ENCODE measurements at places on chromosomes 4 and X. TPM values are rescaled to one million over a fixed set of nuclear protein-coding genes. Genes with fewer than 3 reads are reported as not detected.
A peak's percentile ranks its signal among the peaks of the same experiment; 100 is the strongest.

The ADH1B gene
- total RNA-seq, result 306 TPM

- peak; percentile 25 for DNase-seq
Observed at GRCh38 chr4:108762559-108763225, at the start of gene ETNPPL. Gene ETNPPL, minus strand, starts transcription at chr4:108763053. Its CDS starts 155 bp downstream, at chr4:108762898.

DNA sequence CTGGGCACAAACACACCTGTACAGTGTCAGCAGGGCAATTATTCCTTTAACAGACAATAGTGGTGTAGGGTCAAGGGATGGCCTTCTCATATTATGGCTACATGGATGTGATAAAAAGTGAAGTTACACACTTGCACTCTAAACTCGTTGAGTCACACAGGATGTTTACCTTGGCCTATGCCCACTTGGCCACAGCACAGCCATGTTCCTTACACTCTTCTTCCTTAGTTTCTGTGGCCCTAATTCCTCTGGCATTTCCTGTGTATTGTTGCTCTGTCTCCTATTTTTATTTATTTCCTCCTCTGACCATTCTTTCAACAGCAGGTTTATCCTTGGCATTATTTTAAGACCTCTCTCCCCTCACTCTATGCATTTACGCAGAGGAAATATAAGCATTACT is 86.8 kb upstream of the NPFFR2 start:
- DNase-seq, result no peak

DNA sequence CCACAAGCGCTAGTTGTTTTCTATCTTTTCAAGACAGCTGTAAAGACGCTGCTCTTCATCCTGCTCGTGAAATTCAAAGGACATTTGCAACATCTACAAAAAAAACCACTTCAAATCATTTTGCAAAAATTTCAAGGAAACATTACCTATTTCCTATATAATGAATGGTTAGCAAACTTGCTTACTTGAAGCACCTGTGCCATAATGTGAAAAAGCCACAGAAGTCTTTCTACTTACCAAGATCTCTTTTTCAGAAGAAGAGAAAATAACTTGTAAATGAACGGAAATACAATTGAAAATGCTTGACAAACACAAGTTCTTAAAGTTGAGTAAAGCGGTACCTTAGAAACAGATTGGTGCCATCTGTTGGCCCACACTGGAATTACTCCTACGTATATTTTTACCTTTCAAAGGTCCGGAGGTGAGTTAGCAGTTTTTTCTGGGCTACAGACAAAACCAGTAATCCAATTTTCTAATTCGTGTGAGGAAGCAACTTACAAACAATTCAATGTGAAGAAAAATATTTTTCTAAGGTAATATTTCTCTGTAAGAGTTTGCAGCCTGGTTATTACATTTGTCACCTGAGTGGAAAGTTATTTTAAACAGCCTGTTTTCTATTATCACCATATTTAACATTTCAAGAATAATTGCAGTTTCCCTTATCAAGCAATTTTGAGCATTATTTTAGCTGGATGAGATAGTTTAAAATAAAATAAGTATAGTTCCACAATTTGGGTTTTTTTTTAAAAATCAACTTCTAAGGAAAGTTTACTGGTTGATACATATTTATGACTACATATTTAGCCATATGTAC is at the start of gene TLR6:
Gene TLR6, minus strand, starts transcription at position 294 of the 814 bp plus-strand sequence. CDS start 27,344 bp downstream, outside the sequence.
- DNase-seq, result peak; percentile 79

The DNAJB14 gene
- total RNA-seq, result 30.7 TPM

GRCh38 chrX:68332201-68332731 is 101.0 kb downstream of the OPHN1 start:
- DNase-seq, result no peak

DNA sequence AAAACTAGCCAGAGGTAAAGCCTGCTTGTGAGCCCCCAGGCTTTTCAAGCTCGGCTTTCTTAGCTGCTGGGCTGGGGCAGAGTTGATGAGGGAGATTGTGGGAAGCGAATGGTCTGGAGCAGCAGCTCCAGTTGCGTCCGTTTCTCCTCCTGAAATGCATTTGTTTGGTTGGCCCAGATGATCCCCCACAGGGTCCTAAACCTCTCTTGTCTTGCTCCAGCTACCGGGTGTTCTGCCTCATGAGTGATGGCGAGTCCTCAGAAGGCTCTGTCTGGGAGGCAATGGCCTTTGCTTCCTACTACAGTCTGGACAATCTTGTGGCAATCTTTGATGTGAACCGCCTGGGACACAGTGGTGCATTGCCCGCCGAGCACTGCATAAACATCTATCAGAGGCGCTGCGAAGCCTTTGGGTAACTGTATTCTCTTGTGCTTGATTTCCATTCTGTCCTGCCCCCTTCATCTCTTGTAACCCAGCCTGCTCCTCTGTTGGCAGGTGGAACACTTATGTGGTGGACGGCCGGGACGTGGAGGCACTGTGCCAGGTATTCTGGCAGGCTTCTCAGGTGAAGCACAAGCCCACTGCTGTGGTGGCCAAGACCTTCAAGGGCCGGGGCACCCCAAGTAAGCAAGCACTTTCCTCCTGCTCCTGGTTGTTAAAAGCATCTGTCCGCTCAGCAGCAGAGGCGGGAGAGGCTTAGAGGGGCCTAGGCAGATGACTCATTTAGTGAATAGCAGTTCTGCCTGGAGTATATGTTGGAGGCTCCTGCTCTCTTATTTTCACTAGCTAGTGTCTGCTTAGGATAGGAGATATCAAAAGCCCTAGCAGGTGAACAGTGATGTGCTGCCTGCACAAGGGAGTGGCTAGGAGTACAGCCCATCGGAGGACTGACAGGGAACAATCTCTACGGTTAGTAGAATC is 15.3 kb downstream of the TKTL1 start:
- no peak for DNase-seq

- no peak for DNase-seq
Observed at GRCh38 chr4:55071951-55072350, 53.4 kb downstream of the KDR start.

The DAPP1 gene
- 1.3 TPM for total RNA-seq

The IL3RA gene
- 0.78 TPM for total RNA-seq

DNA sequence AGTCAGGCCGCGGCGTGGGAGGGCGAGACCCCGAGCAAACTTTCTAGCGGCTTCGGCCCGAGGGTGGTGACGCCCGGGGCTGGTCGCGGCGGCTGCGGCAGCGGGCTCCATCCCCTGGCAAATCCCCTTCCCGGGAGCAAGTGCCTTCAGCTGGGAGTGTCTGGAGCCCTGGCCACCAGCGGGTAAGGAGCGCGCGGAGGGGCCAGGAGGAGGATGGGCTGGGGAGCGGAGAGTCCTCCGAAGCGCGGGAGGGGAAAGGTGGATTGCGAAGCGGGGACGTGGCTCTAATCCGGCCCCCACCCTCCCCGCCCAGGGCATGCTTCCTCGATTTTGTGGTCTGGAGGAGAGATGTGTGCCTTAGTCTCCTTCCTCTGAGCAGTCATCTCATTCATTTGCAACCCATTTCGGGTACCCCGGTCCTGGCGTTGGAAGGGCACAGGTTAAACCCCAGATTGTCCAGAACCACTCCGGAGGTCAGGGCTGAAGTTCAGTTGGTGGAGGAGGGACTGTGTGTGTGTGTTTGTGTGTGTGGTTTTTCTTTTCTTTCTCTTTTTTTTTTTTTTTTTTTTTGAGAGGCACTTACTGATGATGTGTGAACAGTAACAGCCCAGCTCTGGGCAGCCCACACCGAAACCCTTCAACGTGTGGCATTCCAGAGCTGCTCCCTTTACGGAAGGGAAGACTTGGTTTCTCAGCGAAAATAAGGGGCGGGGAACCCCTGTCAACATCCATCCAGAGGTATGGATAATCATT is 516 bp downstream of the SGMS2 start:
- peak; percentile 69 for DNase-seq

The GJB1 gene
- 24.7 TPM for total RNA-seq

The ANK2 gene
- 11.5 TPM for total RNA-seq

- DNase-seq, result peak; percentile 49
Observed at GRCh38 chr4:149031399-149031798, 589.2 kb upstream of the NR3C2 start.

GRCh38 chrX:151985955-151986354 is 11.5 kb upstream of the GABRE start:
- DNase-seq, result peak; percentile 15

The SEC24B gene
- total RNA-seq, result 10.2 TPM

The DKC1 gene
- 26.0 TPM for total RNA-seq

GRCh38 chr4:110367156-110367555 is 108.8 kb upstream of the ENPEP start:
- no peak for DNase-seq

Measured in body of pancreas (tissue), 4 donors.